ENCODE measurements at places on chromosomes 5 and 9.

DNA sequence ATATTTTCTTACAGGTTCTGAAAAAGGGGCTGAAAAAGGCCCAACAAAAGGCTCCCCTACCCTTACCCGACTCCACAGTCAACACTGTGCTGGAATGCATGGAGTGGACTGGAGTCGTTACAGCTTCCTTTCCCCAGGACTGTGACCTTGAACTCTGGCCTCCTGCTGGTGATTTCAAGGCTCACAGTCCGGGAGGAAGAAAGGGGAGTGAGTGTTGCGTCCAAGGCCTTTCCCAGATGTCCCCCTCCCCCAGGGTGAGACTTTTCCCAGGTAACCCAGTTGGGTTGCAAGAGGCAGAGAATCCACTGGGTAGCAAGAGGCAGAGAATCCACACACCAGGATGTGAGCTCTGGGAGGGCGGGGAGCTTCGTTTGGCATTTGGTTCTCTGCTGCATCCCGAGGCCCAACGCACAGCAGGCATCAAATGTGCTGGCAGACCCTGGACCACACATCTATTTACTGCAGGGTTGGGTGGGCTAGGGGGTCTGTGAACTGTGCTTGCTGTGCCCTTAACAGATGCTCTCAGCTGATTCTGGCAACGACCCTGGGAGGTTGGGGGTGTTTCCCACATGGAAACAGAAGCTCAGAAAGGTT lies 37.5 kb downstream of the FABP6 start:
- DNase-seq, result no peak

DNA sequence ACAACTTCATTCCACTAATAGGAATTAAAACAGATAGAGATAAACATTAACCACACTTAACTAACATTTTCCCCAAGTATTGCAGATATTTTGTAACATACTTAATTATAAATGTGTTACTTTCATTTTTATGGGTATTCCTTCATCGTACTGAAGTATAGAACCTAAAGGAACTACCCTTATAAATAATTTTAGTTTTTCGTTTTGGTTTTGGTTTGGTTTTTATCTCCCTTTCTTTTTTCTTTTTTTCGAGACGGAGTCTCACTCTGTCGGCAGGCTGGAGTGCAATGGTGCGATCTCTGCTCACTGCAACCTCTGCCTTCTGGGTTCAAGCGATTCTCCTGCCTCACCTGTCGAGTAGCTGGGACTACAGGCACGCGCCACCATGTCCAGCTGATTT lies 60.1 kb upstream of the LMNB1 start:
- DNase-seq, result no peak

DNA sequence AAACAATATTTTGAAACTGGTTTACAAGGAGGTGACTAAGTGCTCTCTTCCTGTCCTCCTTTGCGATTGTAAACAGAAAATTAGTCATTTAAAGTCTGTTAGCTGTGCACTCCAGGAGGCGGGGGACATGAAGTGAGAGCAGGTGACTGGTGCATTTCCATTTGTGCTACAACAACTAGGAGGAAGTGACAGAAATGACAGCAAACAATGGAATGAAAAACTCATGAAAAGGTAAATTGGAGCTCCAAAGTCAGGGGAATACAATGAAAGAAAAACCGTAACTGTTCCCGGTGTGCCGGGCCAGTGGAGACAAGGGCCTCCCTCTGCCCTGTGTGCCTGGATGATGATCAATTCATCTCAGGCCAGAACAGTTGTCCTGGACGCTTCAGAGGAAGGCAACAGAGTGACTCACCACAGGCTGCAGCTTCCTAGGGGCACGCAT lies 439.9 kb downstream of the GADD45G start:
- DNase-seq, result no peak

DNA sequence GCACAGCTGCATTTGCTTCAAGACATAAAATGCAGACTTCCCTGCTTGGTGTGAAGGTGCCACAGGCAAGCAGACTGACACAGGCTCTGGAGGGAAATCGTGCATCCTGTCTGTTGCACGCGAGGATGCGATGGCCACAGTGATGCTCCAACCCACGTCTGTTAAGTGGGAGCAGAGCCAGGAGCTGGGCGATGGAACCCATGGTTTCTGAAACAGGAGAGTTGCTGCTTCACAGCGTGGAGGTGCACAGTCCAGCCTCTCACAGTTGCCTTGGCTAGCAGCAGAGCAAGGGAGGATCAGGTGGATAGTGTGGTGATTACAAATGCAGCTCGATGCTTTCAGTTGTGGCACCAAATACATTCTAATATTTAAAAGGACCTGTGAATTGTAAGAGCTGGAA lies 108.8 kb downstream of the TENT4A start:
- no peak for DNase-seq

DNA sequence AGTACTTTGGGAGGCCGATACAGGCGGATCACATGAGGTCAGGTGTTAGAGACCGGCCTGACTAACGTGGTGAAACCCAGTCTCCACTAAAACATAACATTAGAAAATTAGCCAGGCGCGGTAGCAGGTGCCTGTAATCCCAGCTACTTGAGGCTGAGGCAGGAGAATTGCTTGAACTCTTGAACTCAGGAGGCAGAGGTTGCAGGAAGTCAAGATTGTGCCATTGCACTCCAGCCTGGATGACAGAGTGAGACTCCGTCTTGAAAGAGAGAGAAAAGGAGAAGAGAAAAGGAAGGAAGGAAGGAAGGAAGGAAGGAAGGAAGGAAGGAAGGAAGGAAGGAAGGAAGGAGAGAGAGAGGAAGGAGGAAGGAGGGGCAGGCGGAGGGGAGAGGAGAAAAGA lies 45.1 kb downstream of the MYO10 start:
- no peak for DNase-seq

DNA sequence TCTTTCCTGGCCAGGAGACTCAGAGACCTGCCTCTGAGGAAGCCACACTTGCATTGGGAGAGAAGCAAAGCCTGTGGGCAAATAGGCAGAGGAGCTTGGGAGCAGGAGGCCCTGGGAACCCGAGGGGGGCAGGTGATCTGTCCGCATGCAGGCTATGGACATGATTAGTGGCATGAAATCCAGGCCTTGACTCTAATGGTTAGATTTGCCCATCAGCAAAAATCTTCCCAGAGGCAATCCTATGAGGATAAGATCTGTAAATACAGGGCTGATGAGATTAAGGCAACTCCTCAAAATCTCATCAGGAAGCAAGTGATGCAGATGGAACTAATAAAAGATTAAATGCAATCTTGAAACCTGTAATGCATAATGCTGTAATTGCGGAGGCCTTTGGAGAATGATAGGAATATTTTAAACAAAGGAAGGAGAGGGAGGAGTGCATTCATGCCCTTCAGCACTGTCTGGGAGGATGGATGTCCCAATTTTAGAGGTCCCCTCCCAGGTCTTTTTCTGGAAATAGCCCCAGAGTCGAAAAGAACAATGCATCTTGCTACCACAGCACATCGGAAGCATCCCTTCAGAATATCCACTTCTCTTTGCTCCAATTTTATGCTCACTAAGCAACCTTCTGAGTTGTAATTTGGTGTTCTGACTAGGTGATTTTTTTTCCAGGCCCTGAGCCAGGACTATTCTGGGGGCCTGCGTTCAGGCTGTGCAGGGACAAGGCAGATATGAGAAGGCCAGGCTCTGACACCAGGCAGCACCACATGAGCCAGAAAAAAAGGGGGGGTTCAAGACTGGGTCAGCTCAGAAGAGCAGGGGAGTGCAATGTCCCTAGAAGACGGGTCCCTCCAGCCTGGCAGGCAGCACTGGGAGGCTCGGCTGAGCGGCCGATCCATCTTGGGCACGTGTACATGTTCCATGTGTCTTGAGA lies 66.5 kb downstream of the MED10 start:
- no peak for DNase-seq

GRCh38 chr9:69937833-69938535 lies 105.7 kb upstream of the MAMDC2 start:
- no peak for DNase-seq

DNA sequence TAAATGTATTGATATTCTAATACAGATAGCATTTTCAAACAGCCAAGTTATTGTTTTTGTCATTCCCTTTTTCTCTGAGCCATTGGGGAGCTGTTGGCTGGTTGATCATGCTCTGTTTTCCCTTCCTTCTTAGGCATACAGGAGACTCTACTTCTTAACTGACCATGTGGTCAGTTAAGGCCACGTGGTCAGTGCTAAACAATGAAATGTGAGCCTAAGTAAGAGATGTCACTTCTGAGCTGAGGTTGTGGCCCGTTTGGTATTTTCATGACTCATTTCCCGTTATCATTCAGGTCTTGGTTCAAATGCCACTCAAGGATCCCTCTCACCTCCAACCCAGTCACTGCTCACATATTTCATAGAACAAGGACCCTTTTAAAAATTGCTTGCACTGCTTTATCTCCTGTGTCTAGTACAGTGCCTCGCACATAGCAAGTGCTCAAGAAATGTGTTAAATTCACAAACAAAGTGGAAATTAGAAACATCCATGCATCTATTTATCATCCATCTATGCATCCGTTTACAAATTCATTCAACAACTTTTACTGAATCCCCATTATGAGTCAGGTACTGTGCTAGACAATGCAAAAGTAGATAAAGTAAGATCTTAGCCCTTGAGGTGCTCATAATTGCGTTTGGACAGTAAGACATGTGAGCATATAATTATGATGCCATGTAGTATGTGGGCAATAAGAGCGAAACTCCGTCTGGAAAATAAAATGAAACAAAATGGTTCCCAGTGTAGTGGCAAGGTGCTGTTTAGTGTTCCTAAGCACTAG lies 50.7 kb downstream of the ARRDC3 start:
- no peak for DNase-seq

- DNase-seq, result no peak
These were observed 45.2 kb downstream of the YIPF5 start for GRCh38 chr5:144125163-144125726.

GRCh38 chr9:93119953-93120845 lies 13.9 kb downstream of the NINJ1 start:
- DNase-seq, result no peak

DNA sequence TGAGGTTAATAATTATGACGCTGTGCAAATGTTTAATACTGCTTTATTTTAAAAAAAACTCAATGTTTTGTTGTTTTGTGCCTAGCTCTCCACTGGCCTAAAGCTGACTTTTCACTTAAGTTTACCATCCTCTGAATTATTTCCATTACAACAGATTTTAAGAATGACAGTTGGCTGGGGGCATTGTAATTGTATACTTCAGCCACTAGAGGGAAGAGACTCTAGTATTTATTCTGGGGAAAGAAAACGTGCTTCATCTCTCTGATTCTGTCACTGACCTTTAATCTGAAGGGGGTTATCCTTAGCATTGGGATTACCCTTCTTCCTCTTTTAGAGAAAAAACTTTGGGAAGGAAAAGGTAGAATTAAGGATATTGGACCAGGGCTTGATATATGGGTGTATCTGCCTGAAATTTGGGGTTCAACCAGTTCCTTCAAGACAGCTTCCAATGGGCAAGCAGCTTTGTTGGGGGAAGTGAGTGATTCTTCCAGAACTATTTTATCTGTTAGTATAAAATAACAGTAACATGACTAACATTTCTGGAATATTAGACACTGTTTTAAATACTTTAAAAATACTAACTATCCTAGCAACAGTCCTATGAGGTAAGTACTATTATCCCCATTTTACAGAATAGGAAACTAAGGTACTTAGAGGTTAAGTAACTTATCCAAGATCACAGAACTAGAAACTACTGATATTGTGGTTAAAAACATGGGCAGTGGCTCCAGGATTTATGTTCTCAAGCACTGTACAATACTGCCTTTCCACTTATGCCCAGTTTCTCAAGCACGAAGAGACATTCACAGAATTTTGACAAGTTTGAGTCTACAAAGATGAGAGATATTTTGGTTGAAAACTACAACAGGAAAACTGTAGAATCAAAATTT lies 208.4 kb downstream of the CD180 start:
- no peak for DNase-seq

- no peak for DNase-seq
These were observed 390.6 kb upstream of the C9orf72 start for GRCh38 chr9:27963836-27964235.

GRCh38 chr5:64973215-64973614 lies 204.5 kb downstream of the CWC27 start:
- DNase-seq, result no peak

DNA sequence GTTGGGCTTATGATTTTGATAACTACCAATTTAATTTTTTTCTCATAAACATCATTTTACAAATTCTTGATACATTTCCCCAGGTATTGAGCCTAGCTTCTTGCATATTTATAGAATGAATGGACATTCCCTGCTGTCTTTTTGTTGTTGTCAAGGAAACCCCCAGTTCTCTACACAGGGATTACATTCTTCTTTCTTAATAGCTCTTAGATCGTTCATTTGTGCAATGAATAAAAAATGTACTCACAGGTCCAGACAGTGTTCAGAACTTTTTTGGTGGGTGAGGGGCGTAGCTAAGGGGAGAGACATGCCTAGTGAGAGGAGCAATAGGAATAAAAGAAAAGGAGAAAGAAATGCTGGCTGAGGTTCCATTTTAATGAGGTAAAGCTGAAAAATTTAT lies 58.6 kb downstream of the VCAN start:
- DNase-seq, result no peak

DNA sequence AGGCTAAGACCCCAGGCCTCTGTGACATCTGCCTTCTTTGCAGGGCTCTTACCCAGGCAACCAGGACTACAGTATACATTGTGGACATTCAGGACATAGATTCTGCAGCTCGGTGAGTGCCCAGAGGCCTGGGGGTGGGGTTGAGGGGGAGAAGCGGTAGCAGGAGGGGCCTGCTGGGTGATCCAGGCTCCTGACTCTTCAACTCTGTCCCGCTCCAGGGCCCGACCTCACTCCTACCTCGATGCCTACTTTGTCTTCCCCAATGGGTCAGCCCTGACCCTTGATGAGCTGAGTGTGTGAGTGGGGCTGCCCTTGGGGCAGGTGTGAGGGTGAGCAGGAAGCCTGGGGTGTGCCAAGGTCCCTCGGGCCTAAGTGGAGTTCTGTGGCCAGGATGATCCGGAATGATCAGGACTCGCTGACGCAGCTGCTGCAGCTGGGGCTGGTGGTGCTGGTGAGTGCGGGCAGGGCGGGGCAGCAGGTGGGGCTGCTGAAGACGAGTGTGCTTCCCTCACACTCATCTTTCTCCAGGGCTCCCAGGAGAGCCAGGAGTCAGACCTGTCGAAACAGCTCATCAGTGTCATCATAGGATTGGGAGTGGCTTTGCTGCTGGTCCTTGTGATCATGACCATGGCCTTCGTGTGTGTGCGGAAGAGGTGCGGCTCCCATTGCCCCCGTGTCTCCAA lies 19.8 kb downstream of the GPRIN1 start:
- DNase-seq, result no peak

DNA sequence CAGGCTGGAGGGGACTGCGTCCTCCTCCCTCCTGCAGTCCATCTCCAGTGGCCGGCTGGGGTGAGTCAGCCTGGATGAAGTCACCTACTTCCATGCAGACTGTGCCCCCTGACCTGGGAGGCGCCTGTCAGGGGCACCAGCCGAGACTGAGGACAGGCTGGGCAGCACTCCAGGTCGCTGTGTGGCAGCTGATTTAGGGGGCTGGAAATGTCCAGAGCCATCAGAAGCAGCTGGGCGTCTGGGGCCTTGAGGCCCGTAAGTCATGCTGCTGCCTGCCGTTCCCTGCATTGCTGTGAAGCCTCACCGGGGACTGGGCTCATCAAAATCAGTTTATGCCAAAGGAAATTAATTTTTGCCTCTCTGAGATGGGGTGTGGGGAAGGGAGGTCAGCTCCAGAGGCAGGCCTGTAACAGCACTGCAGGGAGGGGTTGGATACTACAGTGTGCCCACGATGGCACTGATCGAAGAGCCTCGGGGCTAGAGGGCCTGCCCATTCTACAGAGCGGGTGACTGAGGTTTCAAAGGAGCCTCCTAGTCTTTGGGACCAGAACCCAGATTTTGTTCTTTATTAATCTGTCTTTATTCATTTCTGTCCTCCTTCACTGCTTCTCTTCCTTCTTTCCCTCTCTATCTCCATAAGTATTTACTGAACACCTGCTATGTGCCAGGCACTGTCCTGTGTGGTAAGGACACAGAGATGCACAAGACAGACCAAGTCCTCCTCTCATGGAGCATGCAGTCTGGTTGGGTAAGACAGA lies 70.4 kb upstream of the PSD2 start:
- no peak for DNase-seq

Measured in NCI-H1048 (cell line).